Activated T-helper 1 cell treated with Interleukin-2 at 50 U/mL for 16 hours (primary cell): ENCODE measurements at places on chromosomes 3 and 15.

DNA sequence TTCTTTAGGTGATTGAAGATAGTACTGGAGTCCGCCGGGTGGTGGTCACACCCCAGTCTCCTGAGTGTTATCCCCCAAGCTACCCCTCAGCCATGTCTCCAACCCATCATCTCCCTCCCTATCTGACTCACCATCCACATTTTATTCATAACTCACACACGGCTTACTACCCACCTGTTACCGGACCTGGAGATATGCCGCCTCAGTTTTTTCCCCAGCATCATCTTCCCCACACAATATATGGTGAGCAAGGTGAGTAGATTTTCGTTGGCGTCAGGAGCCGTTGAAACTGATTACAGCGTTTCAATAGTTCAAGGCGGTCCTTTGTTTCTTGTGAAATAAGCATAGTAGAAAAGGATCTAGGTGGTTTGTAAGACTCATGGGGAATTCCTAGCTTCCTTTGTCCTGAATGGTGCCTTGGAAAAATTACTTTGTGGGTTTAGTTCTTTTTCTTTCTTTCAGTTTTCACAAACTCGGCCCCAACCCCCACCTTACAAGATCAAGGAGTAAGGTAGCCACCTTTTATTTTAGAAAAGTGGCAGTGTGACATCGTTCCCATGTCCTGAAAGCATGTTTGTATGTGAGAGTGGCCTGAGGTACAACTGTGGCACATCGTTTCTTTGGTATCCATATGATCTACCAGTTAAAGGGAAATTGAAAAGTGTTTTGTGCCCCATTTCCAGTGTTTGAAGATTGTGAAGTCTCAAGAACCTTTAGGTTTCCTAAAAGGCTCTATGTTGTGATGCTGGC, 200.6 kb downstream of the GHSR start:
- no peak for DNase-seq

GRCh38 chr3:190694335-190695001, 168.0 kb downstream of the GMNC start:
- no peak for DNase-seq

DNA sequence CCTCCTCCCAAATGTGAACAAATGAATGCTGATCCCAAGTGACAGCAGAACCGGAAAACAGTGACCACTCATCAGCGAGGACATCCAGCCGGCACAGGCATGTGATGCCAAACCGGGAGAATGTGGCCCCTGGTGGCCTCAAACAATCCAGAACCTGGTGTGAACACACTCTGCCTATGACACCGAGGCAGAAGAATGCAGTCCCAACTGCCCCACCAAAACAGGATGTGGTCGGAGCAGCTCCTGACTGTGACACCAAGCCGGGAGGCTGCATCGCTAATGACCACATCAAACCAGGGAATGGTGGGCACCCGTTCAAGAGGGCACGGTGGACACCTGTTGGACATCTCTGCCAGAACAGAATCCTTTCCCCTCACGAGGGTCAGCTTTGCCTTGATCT, 15.4 kb downstream of the SCN5A start:
- no peak for DNase-seq

DNA sequence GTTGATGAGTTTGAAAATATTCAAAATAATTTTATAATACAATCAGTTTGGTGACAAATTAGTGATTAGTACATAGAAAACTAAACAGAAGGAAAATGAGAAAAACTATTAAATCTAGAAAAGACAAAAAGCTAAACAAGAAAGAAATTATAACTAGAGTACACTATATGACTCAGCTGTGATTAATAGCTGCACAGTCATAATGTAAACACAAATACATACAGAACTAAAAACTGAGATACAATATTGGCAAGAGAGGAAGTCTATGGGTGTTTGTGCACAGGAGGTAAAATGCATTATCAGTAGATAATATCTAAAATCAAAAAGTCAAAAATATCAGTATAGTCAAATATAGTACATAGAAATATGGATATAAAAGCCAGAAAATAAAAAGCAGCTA, 80.7 kb upstream of the PCSK6 start:
- no peak for DNase-seq

DNA sequence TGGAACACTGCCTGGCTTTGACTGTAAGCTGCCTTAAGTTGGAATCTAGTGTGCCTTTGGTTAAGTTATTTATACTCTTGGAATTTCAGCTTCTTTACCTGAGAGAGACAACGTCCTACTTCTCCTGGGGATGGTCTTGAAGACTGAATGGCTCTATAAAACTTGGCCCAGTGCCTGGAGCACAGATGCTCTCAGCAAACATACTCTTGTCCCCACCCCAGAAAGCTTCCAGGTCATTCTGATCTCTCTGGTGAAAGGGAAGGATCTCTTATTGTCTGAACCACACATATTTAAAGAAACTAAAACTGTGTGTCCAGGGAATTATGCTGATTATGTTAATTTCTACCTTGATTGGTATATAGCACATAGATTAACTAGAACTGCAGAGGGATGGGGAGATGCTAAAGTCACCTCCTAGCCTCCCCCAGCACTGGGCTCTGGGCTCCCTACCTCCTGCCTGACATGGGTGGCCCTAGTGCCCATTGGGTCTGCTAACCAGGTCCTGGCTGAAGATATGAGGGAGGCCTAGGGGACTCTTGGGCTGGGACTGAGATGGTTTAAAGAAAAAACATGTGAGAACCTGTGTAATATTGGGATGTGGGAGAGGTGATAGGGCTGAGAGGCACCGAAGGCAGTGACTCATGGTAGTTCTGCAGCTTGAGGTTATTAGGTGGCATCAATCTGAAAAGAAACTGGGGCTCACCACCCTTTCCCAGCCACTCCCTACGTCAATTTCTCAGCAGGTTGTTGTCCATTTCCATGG, 171.0 kb downstream of the RPLP1 start:
- no peak for DNase-seq

GRCh38 chr3:12839156-12839946, 2.0 kb downstream of the RPL32 start:
- DNase-seq: no peak

DNA sequence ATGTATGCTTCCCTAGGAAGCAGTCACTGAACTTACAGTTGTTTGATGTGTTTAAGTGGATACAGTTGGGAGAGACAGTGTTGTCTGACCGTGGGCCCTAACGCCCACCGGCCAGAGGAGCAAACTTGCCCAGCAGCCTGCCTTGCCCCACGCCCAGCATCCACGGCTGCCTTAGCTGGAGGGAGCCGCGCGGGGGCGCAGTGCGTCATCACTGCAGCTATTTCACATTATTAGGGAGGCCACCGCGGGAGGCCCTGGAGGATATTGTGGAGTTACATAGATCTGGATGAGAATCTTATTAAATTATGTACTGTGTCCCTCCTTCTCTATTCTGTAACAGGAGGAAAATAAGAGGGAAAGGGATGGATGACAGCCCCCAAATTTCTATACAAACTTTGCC, 267.2 kb downstream of the GABRG3 start:
- no peak for DNase-seq

- no peak for DNase-seq
Measured at GRCh38 chr3:23659274-23659673, 146.5 kb upstream of the UBE2E1 start.

- no peak for DNase-seq
Measured at GRCh38 chr3:71565316-71565715, 18.2 kb downstream of the FOXP1 start.

- no peak for DNase-seq
Measured at GRCh38 chr15:59688423-59688781, 718 bp downstream of the BNIP2 start.

- DNase-seq: no peak
Measured at GRCh38 chr15:63519548-63520178, 15.3 kb downstream of the USP3 start.

- DNase-seq: no peak
Measured at GRCh38 chr3:191696348-191696747, 235.4 kb downstream of the PYDC2 start.

- DNase-seq: no peak
Measured at GRCh38 chr15:92605225-92605944, 50.2 kb downstream of the FAM174B start.

GRCh38 chr3:62242831-62243509, 130.4 kb downstream of the FEZF2 start:
- no peak for DNase-seq
